ENCODE measurements at places on chromosomes 7 and 10. TPM values are rescaled to one million over a fixed set of nuclear protein-coding genes. Genes with fewer than 3 reads are reported as not detected.

GRCh38 chr10:127000598-127000997 lies 95.4 kb downstream of the DOCK1 start:
- DNase-seq, result no peak

GRCh38 chr10:61197057-61197456 lies 253.1 kb upstream of the RHOBTB1 start:
- DNase-seq, result no peak

- no peak for DNase-seq
These were observed 198.3 kb upstream of the CELF2 start for GRCh38 chr10:10819206-10819856.

DNA sequence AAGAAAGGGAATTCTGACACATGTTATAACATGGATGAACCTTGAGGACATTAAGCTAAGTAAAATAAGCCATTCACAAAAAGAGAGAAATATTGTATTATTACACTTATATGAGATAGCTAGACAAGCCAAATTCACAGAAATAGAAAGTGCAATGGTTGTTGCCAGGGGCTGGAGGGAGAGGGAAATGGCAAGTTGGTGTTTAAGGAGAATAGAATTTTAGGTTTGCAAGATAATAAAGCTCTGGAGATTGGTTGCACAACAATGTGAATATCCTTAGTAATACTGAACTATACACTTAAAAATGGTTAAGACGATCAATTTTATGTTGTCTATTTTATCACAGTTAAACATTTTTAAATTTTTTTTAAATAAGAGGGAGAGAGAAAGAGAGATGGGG lies 25.0 kb upstream of the ADD3 start:
- DNase-seq, result no peak

- DNase-seq, result no peak
These were observed 137.0 kb downstream of the NRF1 start for GRCh38 chr7:129748356-129749109.

- DNase-seq, result no peak
These were observed 8.3 kb upstream of the OCM start for GRCh38 chr7:5872326-5872725.

- no peak for DNase-seq
These were observed 48.5 kb upstream of the PHYHIPL start for GRCh38 chr10:59127991-59128390.

- DNase-seq, result no peak
These were observed 294.6 kb upstream of the ZNF32 start for GRCh38 chr10:43943119-43943817.

- no peak for DNase-seq
These were observed 494.3 kb downstream of the AUTS2 start for GRCh38 chr7:70092314-70093204.

- DNase-seq, result no peak
These were observed 102.5 kb downstream of the COL26A1 start for GRCh38 chr7:101465131-101465530.

- no peak for DNase-seq
These were observed 36.1 kb downstream of the CPED1 start for GRCh38 chr7:121024611-121025010.

COMTD1 gene
- 40.8 TPM for total RNA-seq

AKR1B15 gene
- total RNA-seq, result not detected

TCAF2 gene
- total RNA-seq, result 20.3 TPM

MRLN gene
- total RNA-seq, result not detected
